ENCODE measurements at places on chromosomes 5 and 9.

- no peak for DNase-seq
Measured at GRCh38 chr5:118247458-118247857, 740.9 kb downstream of the DTWD2 start.

DNA sequence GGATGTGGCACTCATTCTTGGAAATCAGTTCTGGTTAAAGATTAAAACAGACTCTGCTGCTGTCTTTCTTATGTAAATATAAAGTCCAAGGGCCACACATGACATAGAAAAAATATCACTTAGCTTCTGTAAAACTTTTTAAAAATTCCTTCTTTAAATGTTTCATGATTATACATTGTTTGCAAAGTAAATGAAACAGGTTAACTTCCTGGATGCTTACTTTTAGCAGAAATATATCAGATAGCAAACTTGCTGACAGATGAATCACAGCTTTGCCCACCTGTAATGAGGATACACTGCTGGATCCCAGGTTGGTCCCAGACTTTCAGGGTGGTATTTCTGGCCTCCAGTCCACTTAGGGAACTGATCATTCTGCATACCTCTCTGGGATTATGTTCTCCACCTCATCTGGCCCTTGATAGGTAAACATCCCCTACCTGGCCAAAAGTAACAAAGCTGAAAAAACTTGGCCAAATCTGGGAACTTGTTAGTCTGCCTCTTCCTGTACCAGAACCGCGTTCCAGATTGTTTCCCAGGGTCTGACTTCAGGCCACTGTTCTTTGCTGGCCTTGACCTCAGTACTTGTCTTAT is 340.5 kb downstream of the ADGRV1 start:
- DNase-seq, result no peak

DNA sequence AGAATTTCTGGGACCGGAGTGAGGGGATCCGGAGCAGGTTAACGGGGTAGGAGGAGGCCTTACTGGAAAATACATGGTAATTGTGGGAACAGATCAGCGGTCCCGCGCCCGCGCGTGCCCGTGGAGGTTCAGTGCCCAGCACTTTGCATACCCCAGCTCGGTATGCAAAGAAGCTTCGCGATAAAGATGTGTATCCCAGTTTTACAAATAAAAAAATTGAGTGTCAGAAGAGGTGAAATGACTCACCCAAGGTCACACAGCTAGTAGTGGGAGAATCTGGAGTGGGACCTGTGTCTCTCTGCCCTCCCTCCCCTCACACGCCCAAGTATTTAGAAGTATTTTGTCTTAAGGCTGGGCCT is 967 bp downstream of the NEURL1B start:
- DNase-seq, result no peak

DNA sequence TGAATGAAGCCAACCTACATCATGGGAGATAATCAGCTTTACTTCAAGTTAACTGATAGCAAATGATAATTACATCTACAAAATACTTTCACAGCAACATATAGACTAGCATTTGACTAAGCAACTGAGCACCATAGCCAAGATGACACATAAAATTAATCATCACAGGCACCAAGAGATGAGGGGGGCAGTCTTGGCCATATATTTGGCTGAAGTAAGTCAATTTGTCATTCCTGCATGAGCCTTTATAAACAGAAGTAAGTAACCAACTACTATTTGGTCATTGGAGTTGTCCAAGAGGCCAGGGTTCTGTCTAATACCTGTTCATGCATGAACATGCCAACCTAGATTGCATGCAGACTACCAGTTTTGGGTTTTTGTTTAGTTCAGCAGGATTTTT is 53.6 kb downstream of the PDCD1LG2 start:
- DNase-seq, result no peak

DNA sequence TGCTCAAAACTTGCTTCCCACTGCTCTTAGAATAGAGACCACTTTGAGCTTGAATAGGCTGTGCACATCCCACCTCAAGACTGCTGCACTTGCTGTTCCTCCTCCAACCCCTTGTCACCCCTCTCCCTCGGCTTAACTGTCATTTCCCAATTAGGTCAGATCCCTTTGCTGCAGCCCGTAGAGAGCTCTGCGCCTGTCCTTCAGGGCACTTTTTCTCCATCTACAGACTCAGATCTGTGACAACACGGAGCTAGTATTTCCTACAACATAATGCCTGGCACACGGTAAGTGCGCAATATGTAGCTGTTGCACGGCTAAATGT is 485 bp upstream of the HABP4 start:
- no peak for DNase-seq

DNA sequence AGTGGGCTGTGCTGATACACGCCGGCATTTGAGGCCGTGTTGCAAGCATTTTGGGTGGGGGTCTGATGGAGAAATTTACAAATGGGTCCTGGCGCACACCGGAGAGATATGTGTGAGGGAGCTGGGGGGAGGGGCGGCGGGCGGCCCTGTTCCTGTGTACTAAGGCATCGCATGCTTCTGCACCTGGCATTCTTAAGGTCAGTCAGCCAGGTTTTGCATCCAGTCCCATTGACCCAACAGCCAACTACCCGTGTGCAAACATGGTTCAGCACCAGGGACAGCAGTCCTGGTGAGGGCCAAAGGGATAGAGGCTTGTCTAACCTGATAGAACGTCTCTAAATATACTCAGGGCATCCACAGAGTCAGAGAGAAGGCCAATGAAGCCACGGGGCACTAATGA is 839 bp downstream of the GABRG2 start:
- DNase-seq, result peak; percentile 84

DNA sequence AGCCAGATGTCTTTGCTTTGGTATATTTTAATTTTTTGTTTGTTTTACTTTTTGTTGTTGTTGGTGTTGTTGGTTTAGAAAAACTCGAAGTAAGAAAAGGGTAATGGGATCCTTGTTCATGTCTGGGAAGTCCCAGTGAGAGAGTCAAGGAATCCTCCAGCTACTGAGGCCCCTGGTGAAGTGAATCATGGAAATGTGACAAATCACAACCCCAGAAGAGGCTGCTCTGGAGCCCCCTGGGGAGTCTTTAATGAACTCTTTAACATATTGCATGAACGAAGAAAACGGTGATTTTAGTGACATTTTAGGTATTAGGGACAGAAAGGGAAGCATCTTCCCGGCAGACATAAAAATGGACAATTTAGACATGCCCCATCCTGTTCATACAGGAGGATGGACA is 41.3 kb downstream of the TMEM174 start:
- DNase-seq, result no peak

DNA sequence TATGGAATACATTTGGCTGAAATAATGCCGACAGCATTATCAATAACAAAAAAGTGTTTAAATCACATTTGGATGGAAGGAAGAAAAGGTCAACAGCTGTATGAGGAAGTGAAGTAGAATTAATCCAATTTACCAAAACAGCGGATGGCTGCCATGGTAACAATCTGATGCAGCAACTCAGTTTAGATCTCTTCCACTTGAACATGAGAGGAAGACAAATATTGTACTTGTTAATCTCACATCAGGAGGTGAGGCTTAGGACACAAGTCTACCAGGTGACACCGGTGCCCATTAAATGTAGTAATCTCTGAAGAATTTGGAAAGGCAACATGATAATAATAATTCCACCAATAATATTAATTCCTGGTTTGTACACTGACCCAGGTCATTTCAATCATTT is 2.4 kb downstream of the RASEF start:
- no peak for DNase-seq

DNA sequence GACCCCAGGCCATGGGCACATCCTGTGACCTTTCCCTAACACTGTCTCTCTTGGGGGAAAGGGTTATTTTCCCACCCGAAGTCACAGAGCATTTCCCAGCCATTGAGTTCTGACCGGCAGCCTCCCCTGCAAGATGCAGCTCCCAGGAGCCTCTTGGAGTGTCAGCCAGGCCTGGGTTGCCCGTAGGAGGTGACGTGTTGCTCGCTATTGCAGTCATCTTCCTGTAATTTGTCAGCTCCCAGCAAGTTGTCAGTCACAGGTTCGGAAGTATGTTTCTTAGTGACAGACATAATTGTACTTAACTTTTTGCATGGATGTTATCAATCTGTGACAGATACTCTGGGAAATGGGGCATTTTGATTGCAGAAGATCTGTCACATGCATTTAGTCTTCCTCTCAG is 74.5 kb downstream of the MVB12B start:
- DNase-seq, result no peak

DNA sequence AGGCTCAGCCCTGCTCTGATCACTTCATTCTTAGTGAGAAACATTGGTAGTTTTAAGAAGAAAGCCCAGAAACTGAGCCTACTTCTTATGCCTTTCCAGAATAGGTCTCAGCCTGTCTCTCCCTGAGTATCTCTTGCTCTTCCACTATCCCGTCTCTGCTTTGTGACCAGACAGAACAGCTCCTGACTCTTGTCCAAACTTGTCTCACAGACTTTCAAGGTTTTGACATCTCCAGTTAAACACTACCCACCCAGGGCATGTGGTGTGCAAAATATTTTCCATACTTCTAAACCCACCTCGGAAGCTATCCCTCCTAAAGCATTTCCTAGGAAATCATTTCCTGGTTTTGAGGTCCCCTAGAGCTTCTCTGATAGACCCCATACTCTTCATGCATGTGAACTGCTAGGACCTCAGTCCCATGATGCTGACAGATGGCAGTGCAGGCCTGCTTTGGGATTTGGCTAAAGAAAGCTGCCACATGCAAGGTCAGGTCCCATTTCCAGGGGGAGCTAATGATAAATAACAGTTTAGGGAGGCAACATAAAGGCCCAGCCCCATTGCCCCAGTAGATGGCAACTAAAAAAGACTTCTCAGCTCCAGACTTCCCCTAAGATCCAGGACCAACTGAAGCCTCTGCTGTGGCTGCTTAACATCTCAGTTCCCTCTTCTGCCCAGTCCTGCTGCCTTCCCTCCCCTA is 211.5 kb downstream of the MED10 start:
- no peak for DNase-seq

DNA sequence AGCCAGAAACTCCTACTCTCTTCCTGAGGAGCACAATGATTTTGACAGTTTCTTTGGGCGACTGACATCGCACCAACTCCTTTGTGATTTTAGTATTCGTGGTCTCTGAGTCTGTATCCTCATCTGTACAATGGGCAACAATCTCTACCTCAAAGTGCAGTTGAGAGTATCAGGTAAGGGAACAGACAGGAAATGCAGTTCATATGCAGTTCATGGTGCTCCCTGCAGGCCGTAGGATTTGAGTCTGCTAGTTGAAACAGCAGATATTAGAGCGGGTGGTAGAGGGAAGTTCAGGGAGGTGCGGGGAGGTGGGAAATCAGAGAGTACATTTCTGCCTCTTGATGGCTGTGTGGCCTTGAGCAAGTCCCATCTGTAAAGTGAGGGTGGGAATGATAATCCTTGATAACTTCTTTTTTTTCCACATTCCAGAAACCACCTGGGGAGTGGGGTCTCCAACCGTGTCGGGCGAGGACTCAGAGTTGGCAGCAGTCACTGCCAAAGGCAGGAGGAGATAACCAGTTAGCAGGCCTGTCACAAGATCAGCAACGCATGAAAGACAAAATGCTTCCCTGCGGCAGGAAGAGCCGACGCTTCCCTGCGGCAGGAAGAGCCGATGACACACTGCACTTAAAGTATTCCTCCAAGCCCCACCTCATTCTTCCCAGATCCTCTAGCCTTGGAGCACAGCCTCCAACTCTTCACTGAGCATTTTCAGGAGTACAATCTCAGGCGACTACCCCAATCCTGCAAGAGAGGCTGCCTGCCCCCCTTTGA is 6.0 kb upstream of the NEK6 start:
- DNase-seq, result no peak

GRCh38 chr5:16536246-16536645 is 70.6 kb upstream of the ZNF622 start:
- DNase-seq, result no peak

DNA sequence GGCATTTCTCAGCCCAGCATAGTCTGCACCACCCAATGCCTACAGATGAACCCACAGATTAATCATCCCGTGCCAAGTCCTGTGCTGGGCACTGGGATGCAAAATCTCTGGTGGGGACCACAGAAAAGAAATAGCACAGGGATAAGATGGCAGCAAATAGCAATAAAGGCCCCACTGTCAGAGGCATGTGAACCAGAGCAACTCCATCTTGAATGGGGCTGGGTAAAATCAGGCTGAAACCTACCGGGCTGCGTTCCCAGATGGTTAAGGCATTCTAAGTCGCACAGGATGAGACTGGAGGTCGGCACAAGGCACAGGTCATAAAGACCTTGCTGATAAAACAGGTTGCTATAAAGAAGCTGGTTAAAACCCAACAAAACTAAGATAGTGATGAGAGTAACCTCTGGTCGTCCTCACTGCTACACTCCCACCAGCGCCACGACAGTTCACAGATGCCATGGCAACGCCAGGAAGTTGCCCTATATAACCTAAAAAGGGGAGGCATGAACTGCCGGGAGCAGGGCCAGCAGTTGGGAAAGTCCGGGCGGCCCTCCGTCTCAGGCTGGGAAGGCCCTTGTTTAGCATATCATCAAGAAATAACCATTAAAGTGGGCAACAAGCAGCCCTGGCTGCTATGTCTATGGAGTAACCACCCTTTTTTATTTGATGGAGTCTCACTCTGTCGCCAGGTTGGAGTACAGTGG is 65.2 kb downstream of the C9orf50 start:
- DNase-seq, result no peak

GRCh38 chr5:3511519-3511918 is 84.1 kb upstream of the IRX1 start:
- no peak for DNase-seq

GRCh38 chr5:131528682-131529081 is 106.3 kb downstream of the RAPGEF6 start:
- no peak for DNase-seq

DNA sequence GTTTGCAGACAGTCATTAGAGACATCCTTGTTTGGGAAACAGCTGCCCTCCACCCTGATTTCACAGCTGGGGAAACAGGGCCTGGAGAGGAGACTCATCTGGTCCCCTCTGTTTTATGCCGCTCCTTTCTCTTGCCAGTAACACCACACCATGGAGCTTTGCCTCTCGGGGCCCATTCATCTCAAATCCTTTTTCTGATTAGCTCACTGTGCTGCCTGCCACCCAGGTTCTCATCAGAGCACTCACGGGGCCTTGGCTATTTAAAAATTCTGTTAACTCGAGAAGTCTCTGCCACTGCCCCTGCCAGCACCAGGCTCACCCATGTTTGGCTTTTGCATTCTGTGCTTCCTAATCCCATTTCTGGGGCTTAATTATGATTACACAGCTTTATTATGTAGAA is 36.8 kb upstream of the C5orf58 start:
- peak; percentile 49 for DNase-seq

DNA sequence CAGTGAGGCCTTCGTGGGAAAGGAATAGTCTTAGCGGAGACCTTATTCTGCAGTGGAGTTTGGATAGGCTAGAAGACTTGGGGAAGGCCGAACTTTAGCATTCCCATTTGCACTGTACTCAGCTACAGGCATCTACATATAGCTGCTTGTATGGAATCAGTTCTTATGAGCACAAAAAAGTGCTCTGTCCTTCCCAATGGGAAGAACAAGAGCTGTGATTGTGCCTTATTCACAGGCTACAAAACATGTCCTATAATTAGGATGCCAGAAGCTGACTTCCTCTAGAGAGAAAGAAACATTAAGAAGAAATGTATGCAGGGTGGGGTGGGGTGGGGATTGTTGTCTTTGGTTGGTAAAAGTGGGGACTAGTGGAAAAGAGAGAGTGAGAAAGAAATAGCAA is 154.7 kb downstream of the ATP10B start:
- DNase-seq, result no peak

Data from ecto neural progenitor cell (in vitro differentiated cells).